Central memory CD4-positive, alpha-beta T cell (primary cell): ENCODE measurements at places on chromosomes 1 and 21.

GRCh38 chr1:88134983-88135921 lies 548.8 kb upstream of the PKN2 start:
- DNase-seq: no peak

GRCh38 chr1:18073066-18073642 lies 34.4 kb upstream of the IGSF21 start:
- DNase-seq: no peak

GRCh38 chr1:85584264-85584781 lies 3.8 kb downstream of the CCN1 start:
- DNase-seq: no peak

- DNase-seq: no peak
Observed at GRCh38 chr1:225471453-225472301, 43.8 kb upstream of the LBR start.

DNA sequence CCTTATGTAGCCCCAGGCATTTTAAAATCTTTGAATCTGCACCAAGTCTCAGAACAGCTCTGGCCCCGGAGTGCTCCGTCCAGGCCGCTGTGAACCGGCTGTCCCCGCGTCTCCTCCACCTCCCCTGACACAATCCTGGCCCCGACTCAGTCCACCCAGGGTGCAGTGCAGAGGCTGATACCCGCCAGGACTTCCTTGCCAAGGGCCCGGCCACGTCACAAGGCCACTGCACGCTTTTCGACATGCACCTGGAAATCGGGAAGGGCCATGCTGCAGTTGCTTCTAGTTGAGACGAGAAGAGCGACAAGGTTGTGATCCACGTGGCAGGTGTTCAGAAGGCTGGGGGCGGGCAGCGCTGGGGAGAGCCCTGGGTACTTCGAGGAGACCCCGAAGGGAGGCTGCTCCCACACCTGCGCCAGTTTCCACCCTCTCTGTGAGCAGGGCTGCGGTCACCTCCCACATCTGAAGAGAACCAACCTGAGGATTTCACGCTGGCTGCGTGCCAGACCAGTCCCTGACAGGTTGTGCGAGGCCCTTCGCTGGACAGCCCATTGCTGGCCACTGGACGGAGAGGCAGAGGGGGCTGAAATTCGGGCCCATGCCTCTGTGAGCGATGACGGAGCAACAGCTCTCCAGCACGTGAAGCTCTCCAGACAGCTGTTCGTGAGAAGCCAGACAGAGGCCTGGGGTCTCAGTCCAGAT lies 6.7 kb downstream of the VWA1 start:
- DNase-seq: no peak

DNA sequence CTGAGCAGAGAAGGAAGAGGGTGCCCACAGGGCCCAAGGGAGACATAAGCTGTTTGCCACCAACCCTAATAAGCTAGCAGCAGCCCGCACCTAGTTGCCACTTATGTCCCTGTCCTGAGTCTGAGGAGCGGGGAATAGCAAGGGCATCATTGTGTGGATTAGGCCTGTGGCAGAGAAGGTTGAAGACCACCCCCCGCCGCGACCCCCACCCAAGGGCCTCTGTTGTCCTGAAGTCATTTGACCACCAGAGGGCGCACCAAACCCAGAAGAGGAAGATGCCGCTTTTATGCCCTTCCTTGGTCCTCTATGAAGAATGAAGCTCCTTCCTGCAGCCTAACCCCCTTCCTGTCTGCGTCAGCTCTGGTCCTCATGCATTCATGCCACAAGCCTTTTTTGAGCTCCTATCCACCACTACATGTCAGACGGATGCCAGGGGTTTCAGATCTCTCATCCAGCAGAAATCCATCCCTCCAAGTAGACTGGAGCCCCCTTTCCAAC lies 16.6 kb downstream of the RHBG start:
- DNase-seq: peak; percentile 76

GRCh38 chr1:235714205-235714897 lies 64.8 kb upstream of the GNG4 start:
- no peak for DNase-seq

- DNase-seq: no peak
Observed at GRCh38 chr1:116680752-116681151, 13.2 kb upstream of the IGSF3 start.

DNA sequence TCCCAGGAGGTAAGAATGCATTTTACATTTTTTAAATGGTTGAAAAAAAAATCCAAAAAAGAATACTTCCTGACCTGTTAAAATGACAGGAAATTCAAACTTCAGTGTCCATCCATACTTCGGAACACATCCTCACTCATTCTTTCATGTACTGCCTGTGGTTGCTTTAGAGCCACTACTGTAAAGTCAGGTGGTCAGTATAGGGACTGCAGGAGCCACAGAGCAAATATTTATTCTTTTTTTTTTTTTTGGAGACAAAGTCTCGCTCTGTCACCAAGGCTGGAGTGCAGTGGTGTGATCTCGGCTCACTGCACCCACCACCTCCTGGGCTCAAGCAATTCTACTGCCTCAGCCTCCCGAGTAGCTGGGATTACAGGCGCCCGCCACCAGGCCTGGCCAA lies 124.7 kb downstream of the CLIC6 start:
- DNase-seq: no peak

DNA sequence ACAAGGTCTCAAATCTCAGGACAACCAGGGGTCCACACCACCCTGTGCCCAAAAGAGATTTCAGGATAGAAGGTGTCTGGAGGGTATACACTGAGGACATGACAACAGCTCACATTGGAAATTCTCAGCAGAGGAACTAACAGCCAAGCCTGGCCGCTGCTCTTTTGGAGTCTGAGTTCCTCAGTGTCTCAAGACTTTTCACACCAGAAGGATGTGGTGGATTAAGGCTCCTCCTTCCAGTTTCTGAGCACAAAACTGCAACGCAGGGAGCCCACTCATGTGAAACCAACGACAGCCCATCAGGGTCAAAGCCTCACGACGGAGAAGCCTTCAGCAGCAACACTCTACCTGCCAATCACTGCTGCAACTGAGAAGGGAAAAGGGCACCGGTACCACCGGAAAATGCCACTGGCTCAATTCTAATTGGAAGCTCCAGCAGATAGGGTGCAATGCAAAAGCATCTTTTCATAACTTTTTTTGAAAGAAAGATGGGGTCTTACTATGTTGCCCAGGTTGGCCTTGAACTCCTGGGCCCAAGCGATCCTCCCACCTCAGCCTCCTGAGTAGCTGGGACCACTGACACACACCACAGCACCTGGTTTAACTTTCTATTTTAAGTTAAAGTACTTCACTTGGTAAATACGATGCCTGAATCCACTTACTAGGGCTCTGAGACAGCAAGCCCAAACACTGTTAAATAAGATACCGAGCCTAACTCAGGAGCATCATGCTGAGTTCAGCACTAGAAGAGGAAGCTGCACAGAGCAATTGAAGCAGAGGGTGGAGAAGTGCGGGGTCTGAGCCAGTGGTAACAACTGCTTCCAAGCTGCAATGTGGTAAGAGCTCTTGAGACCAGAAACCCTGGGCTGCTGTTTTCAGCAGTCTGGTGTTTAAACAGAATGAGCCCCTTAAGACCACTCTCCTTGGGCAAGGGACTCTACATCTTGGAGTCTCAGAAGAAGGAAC lies 7.8 kb downstream of the CAPZB start:
- DNase-seq: no peak

- DNase-seq: no peak
Observed at GRCh38 chr1:111961016-111961415, 28.5 kb downstream of the KCND3 start.

DNA sequence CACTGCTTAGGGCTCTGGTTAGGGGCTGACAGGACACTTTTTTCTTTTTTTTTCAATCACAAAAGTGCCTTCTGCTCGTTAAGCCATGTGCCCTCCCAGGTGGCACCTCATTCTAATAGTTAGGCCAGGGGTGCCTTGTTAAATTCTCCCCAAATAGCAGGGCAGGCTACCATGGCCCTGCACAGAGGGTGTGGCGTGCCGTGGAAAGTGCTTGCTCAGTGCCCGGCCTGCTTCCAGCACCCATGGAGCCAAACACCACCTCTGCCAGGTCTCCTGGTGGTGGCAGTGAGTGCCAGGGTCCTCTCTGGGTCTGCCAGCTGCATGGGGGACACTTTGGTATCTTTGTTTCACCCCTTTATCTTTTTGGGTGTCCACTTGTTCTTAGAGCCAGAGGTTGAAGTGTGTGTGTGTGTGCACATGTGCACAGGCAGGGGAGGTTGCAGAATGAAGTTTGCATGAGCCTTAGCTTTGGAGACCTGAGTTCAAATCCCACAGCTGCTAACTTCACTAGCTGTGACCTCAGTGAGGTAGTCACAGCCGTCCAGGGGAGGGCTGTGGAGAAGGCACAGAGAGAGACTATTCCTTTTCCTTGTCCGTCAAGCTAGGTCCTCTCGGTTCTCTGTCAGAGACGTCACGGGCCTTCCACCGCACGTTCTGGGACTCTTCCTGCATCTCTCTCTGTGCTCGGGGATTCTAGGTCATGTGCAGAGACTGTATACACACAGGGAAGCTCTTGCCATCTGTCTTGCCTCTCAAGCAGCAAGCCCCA lies 39.9 kb upstream of the CSF3R start:
- no peak for DNase-seq

DNA sequence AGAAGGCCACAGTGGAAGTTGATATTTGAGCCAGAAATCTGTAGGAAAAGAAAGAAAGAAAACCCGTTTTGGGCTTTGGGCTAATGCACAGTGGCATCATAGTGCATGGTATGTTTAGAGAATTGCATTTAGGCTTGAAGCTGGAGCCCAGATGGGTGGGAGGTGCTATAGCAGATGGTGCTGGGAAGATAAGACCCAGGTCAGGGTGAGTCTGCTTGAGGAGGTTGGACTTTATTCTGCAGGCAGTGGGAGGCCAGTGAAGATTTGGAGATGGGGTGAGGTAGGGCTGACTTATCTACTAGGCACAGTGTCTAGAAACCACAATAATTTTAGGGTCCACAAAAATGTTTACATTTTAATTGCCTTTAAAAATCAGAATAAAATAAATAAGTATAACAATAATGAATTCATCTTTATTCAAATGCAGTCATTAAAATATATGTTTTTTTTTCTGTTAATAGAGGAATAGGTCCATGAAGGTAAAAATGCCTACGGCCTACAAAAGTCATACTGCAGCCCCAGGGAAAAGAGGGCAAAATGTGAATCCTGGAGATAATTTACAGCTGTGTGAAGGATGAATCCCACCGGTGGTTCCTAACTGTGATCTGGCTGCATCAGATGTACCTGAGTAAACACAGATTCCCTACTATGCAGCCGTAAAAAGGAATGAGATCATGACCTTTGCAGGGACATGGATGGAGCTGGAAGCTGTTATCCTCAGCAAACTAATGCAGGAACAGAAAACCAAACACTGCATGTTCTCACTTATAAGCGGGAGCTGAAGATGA lies 8.7 kb downstream of the DNAJC6 start:
- DNase-seq: no peak

DNA sequence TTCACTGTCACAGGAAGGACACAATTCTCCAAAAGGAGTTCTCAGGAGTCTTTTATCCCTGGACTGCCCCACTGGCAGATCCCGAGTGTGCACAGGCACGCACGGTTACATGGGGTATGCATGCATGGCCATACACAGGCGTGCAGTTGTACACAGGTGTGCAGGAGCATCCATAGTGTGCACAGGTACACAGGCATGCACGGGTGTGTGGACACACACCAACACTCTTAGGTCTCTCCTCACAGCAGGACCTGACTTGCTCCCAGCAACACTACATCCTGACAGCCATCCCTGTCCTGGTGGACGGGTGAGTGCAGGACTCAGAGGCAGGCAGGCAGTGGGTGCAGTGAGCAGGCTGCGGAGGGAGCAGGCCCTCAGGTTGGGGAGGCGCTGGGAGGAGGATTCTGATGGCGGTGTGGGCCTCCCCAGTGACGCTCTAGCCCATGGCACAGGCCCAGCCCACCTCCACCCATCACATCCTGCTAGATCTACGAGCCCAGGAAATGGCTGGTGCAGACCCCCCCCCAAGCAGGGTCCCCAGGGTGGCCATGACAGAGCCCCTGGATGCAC lies 28.4 kb downstream of the SLC19A1 start:
- no peak for DNase-seq

- DNase-seq: no peak
Observed at GRCh38 chr1:216749232-216749631, 26.0 kb upstream of the ESRRG start.

DNA sequence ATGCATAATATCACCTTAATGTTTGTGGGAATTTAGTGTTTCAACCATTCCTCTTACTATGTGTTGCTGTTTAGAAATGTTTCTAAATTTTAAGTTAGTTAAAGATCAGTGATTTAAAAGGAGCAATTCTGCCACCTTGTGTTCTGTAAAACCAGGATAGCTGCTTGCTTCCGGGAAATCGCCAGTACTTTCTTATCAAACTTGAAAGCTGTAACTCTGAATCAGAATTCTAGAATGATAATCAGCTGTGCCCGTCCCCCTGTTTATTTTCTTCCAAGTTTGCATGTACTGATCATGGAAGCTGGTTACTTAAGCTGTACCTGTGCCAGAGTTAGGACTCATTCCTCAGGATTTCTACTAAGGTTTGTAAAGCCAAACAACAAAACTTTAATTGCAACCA lies 656.4 kb downstream of the LTN1 start:
- DNase-seq: no peak

DNA sequence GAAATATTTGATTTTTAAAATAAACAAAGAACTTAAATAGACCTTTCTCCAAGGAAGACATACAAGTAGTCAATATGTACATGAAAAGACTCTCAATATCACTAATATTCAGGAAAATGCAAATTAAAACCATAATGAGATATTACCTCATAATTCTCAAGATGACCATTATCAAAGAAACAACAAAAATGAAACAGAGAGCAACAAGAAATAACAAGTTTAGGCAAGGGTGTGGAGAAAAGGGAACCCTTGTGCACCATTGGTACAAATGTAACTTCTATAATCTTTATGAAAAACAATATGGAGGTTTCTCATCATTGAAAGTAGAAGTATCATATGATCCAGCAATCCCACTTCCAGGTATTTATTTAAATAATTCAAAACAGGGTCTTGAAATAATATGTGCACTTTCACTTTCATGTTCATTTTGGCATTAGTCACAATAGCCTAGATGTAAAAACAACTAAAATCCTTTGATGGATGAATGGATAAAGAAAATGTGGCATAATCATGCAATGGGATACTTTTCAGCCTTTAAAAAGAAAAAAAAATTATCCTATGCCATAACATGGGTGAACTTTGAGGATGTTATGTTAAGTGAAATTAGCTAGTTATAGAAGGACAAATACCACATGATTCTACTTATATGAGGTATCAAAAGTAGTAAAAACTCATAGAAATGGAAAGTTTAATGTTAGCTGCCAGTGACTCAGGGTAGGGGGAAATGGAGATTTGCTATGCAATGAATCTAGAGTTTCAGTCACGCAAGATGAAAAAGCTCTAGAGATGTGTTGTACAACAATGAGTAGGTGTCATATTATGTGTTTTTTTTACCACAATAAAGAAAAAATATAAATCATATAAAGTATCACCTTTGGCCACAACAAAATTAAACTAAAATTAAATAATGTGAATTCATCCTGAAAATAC lies 114.5 kb upstream of the LYPLAL1 start:
- no peak for DNase-seq

- DNase-seq: no peak
Observed at GRCh38 chr1:112985123-112985522, 29.1 kb upstream of the SLC16A1 start.

GRCh38 chr21:16309250-16309971 lies 579.6 kb downstream of the USP25 start:
- no peak for DNase-seq
